DMS79 (cell line): ENCODE measurements at places on chromosomes 3 and 15.

GRCh38 chr3:172640751-172641150 lies 70.1 kb downstream of the NCEH1 start:
- no peak for DNase-seq

DNA sequence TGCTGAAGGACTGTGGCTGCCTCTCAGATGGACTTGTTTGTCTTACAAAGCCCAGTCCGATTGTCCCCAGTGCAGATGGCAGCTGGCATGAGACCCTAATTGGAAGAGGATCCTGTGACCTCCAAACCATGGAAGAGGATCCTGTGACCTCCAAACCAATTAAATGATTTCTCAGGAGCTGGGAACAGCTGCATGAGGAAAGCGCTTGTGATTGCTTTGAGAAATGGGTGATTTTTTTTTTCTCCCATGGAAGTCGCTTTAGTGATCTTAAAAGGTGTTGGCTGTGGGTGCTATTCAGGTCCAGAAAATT lies 68.4 kb upstream of the LARS2 start:
- no peak for DNase-seq

DNA sequence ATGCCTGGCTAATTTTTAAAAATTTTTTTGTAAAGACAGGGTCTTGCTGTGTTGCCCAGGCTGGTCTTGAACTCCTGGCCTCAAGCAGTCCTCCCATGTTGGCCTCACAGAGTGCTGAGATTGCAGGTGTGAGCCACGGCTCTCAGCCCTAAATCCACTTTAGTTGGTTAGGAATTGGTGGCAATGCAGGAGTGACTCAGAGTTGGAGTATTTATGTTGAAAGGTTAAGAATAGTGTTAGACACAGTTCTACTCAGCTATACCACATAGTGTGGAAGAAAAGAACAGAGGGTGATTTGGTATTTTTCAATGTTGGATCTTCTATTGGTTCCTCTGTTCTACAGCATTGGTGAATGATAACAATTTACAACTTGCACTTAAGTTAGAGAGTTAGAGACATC lies 7.6 kb downstream of the ZNF639 start:
- no peak for DNase-seq

- no peak for DNase-seq
Observed at GRCh38 chr3:73503781-73504180, 121.0 kb downstream of the PDZRN3 start.

DNA sequence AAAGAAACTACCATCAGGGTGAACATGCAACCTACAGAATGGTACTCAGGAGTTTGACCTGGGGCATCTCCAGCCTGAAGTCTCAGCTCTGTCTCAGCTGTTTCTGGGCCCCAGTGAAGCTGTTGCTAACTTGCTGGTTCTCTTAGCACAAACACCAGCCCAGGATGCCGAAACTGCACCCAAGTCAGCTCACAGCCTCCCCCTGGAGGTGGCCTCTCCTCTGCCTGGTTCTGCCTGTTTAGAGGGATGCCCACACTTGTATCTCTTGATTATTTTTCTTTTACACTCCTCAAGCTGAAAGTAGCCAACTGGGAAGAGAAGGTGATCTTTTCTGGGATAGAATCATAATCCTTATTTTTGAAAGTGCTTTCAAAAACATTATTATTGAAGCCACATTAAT lies 289.0 kb upstream of the RASGRP1 start:
- DNase-seq: no peak

DNA sequence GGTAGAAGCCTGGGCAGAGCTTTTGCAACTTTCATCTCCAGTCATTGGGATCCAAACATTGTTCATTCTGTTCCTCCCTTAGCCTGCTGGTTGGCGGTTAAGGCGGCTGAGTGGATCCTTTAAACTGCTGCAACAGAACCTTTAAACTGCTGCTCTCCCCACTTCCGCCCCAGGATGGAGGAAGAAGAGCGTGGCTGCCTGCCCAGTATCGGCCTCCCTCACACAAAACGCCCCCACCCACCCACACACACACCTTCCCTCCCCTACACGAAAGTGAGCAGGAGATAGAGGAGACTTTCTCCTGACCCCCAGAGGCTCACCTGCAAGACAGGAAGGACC lies 460 bp upstream of the ZMAT3 start:
- no peak for DNase-seq
